ENCODE measurements at places on chromosomes 16 and 17. TPM values are rescaled to one million over a fixed set of nuclear protein-coding genes. Genes with fewer than 3 reads are reported as not detected.

KCNJ16 gene
- not detected for polyA plus RNA-seq

OXLD1 gene
- 124 TPM for polyA plus RNA-seq

C1QBP gene
- polyA plus RNA-seq: 277 TPM

WNT9B gene
- polyA plus RNA-seq: not detected

MAP3K14 gene
- polyA plus RNA-seq: 13.7 TPM

EME1 gene
- polyA plus RNA-seq: 16.9 TPM

SNAI3 gene
- polyA plus RNA-seq: 0.03 TPM

TNRC6A gene
- polyA plus RNA-seq: 40.1 TPM

RSPRY1 gene
- 16.6 TPM for polyA plus RNA-seq

PMP22 gene
- polyA plus RNA-seq: 63.0 TPM

MT1G gene
- 0.50 TPM for polyA plus RNA-seq

NME1 gene
- polyA plus RNA-seq: 658 TPM

TMEM114 gene
- not detected for polyA plus RNA-seq

C16orf74 gene
- polyA plus RNA-seq: 15.9 TPM

- 0 out of 2 replicates have a peak, but pooled peaks cover 2% of the 10 kb centered on the region for H3K4me1 ChIP-seq
- H3K27me3 ChIP-seq: no peaks in the 10 kb centered on the region
- peak overlapping the region; percentile 97 for H3K27ac ChIP-seq
Observed at GRCh38 chr17:1398931-1399678, 917 bp downstream of the YWHAE start.

- no peak overlapping the region for H3K4me3 ChIP-seq
- H3K27ac ChIP-seq: no peak overlapping the region
- no peak for DNase-seq
- no peaks in the 10 kb centered on the region for H3K36me3 ChIP-seq
Observed at GRCh38 chr17:9367156-9367555, 208.5 kb downstream of the STX8 start.

GRCh38 chr16:12191102-12191501 lies 214.6 kb downstream of the SNX29 start:
- no peak for DNase-seq
- H3K4me3 ChIP-seq: no peak overlapping the region
- H3K36me3 ChIP-seq: no peaks in the 10 kb centered on the region
- H3K4me1 ChIP-seq: 0 out of 2 replicates have a peak, but pooled peaks cover 5% of the 10 kb centered on the region
- H3K27ac ChIP-seq: no peak overlapping the region
- H3K27me3 ChIP-seq: no peaks in the 10 kb centered on the region

GRCh38 chr17:28551421-28552175 lies 826 bp downstream of the UNC119 start:
- H3K27me3 ChIP-seq: no peaks in the 10 kb centered on the region
- H3K27ac ChIP-seq: peak overlapping the region; percentile 81
- peaks cover 3% of the 10 kb centered on the region for H3K4me1 ChIP-seq

GRCh38 chr17:65355246-65355645 lies 206.2 kb downstream of the AXIN2 start:
- no peak for DNase-seq
- H3K36me3 ChIP-seq: no peaks in the 10 kb centered on the region
- H3K27me3 ChIP-seq: no peaks in the 10 kb centered on the region
- H3K4me1 ChIP-seq: no peaks in the 10 kb centered on the region
- no peak overlapping the region for H3K27ac ChIP-seq
- H3K4me3 ChIP-seq: no peak overlapping the region

- H3K27me3 ChIP-seq: peaks cover 6% of the 10 kb centered on the region
- DNase-seq: no peak
- no peak overlapping the region for H3K27ac ChIP-seq
- H3K4me3 ChIP-seq: no peak overlapping the region
- no peaks in the 10 kb centered on the region for H3K36me3 ChIP-seq
Observed at GRCh38 chr17:76988796-76989195, 120.6 kb downstream of the MGAT5B start.

DNA sequence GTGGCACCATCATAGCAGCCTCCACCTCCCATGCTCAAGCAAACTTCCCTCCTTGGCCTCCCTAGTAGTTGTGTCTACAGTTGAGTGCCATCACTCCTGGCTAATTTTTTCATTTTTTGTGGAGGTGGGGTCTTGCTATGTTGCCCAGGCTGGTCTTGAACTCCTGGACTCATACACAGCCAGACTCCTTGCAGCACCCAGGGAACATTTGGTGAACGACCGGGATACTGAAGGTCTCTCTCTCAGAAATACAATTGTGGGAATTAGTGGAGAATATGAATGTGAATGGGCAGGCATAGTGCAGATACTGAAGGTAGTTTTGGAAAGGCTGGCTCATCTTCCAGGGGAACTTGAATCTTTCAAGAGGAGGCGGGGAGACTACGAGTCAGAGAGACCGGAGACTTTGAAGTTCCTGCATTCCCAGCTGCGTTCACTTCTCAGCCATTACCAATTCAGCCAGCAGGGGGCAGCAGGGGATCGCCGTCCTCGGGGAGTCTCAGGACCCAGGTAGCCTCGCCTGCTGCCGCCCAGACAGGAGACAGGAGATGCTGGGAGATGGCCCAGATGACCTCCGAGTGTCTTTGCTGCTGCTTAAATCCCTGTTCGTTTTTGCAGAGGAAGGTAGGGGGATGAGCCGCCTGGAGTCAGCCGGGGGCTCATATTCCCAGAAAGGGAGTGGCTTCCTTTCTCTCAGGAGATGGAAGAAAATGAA lies 68.6 kb downstream of the HAPSTR1 start:
- no peaks in the 10 kb centered on the region for H3K27me3 ChIP-seq
- H3K4me1 ChIP-seq: no peaks in the 10 kb centered on the region
- H3K4me3 ChIP-seq: no peak overlapping the region
- H3K36me3 ChIP-seq: no peaks in the 10 kb centered on the region
- H3K27ac ChIP-seq: no peak overlapping the region
- DNase-seq: peak; percentile 80

- DNase-seq: no peak
- no peaks in the 10 kb centered on the region for H3K36me3 ChIP-seq
- H3K27me3 ChIP-seq: no peaks in the 10 kb centered on the region
- no peak overlapping the region for H3K27ac ChIP-seq
- no peak overlapping the region for H3K4me3 ChIP-seq
Observed at GRCh38 chr17:78449983-78450595, 71.6 kb downstream of the PGS1 start.

GRCh38 chr16:735982-736453 lies 4.8 kb downstream of the CIAO3 start:
- no peaks in the 10 kb centered on the region for H3K4me1 ChIP-seq
- no peak overlapping the region for H3K4me3 ChIP-seq
- no peaks in the 10 kb centered on the region for H3K27me3 ChIP-seq
- H3K27ac ChIP-seq: no peak overlapping the region
- DNase-seq: no peak

DNA sequence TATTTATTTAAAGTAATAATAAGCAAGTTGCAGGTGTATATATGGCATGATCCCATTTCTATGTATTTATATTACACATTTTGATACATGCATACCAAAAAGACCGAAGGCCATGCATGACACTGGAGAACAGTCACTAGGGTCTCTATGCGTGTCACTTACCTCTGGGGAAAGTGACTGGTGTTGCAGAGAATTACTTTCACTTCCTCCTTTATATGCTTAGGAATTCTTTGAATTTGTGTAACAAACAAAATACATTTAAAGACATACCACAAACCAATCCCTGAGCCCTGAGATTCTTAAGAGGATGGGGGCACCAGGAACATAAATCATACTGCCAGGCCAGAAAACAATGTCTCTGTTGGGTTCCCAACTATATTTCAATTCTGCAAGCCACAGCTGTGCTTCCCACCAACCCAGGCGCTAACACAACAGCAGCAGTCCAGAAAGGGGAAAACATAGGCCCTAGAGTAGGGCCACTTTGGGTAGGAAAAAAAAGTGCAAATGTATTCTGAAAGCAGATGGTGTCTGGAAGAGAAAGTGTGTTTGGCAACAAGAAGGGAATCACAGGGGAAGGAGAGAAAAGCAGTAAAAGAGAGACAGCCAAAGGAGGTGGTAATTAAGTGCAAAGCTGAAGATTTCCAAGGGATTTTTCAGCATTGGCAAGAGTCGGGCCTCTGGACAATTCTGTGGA lies 24.5 kb upstream of the HYDIN start:
- no peaks in the 10 kb centered on the region for H3K36me3 ChIP-seq
- no peak for DNase-seq

GRCh38 chr17:41593306-41593981 lies 6.7 kb upstream of the KRT14 start:
- H3K4me3 ChIP-seq: no peak overlapping the region
- DNase-seq: no peak
- H3K4me1 ChIP-seq: no peaks in the 10 kb centered on the region
- H3K27ac ChIP-seq: no peak overlapping the region
- peaks cover 40% of the 10 kb centered on the region for H3K27me3 ChIP-seq

- H3K27ac ChIP-seq: peak overlapping the region; percentile 71
- no peaks in the 10 kb centered on the region for H3K27me3 ChIP-seq
- no peaks in the 10 kb centered on the region for H3K36me3 ChIP-seq
Observed at GRCh38 chr16:66928702-66929388, 3.5 kb upstream of the RRAD start.

- H3K4me3 ChIP-seq: no peak overlapping the region
- no peaks in the 10 kb centered on the region for H3K36me3 ChIP-seq
- H3K27me3 ChIP-seq: no peaks in the 10 kb centered on the region
- no peak for DNase-seq
- peaks cover 33% of the 10 kb centered on the region for H3K4me1 ChIP-seq
Observed at GRCh38 chr17:78736526-78737079, 45.5 kb downstream of the CYTH1 start.

DNA sequence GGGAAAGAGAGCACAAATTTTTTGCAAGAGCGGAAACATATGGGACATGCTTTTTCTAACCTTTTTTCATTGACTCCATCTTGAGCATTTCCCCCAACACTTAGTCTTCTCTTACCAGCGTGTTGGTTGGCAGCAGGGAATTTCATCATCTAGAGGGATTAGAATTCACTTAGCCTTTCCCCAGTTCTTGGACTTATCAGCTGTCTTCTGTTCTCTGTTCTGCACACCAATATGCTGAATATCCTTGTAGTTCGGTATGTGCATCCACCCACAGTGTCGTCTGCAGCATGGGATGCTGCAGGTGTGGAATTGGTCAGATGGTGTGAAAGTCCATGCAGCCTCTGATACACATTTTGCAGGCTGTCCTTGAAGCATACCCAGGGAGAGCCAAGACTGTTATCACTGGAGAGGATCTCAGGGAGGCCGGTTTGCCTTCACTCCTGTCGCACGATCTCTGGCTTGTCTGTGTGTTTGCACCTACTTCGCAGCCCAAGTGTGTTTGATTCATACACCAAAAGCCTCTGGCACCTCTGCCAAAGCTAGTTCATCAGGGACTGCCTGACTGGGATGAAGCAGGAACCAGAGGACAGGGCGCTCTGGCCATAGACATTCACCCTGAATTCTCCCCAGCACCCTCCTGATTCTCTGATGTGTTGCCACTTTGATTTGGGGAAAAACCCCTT lies 93.3 kb downstream of the SOCS1 start:
- H3K27me3 ChIP-seq: no peaks in the 10 kb centered on the region
- DNase-seq: no peak
- peaks cover 10% of the 10 kb centered on the region for H3K36me3 ChIP-seq
- H3K27ac ChIP-seq: no peak overlapping the region
